DMS153 (cell line): ENCODE measurements at places on chromosomes 12 and 14.

DNA sequence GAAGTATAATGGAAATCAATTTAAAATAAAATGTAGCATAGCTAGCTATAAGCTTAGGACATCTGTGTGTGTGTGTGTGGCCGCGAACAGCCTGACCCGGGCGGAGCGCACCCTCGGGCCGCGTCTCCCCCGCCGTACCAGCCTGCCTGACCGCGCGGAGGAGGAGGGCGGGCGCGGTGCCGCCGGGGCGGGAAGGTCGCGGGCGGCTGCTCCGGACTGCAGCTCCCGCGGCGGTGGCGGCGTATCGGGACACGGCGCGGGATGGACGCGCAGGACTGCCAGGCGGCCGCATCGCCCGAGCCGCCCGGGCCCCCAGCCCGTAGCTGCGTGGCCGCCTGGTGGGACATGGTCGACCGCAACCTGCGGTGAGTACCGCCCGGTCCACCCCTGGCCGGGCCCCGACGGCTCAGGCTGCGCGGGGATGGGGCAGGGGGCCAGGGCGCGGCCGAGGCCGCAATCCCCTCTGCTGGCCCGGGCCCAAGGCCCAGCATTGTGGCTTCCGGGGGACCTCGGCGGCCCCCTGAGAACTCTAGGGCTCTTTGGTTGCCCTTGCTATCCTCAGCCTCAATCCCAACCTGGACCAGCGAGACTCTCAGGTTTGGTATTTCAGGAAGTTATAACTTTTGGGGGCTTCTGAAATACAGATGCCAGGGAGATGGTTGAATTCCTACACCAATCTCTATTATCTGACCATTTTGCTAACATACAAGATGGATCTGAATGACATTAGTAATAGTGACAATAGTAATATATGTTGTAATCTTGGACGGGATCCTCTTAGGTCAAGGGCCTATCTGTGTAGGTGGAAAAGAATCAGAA is at the start of gene ABHD12B:
Gene ABHD12B, plus strand, starts transcription at position 140 of the 819 bp plus-strand sequence. Its CDS starts 122 bp downstream, at position 262.
- DNase-seq = no peak

DNA sequence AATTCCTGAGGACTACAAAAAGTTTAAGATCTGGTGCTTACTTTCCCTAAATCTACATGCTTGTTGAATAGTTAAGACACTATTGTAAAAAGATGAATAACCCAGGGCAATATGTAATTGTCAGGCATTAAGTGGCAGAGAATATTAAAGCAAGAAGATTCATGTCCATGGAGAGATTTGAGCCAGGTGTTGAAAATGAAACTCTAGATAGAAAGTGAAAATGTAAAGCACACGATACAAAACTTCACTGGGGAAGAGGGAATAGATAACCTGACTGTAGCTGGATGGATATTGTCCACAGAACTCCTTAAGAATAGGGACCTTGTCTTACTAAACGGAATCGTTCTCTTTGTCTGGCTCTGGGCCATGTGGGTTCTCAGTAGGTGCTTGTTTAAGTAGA is 5.0 kb downstream of the CAND1 start:
- DNase-seq = no peak

GRCh38 chr12:2963760-2964292 is 4.6 kb downstream of the TEAD4 start:
- no peak for DNase-seq

DNA sequence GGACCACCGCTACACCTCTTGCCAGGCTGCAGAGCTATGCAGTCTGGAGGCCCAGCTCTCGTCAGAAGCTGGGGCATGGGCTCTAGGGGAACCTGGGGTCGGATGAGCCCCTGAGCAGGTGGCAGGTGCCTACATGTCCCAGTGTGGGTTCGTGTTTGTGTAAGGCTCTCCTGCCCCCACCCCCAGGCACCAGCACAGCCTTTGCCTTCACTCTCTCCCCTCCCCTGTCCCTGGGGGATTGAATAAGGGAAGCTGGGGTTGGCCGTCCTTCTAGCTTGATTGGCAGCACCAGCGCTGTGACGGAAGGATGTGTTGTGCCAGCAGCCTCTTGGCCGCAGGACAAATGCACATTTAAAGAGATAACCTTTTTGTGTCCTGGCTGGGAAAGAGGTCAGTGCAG is 34.8 kb upstream of the TSPAN9 start:
- DNase-seq = peak; percentile 72

DNA sequence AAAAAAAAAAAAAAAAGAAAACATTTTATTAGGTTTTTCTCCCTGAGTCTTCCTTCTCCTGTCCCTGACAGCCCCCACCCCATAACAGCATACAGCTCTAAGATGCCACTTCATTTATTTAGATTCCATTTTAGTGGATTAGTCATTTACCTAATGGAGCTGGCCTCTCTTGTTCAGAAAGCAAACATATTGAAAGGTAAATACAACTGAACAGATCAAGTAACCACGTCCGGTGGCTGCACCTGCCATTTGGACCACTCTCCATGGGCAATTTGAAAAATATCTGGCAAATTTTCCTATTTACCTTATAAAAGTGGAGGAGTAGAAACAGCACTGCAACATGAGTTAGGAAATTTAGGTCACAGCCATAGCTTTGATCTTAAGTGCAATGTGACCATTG is 254.6 kb downstream of the C12orf42 start:
- peak; percentile 100 for DNase-seq
